Stimulated activated CD4-positive, alpha-beta T cell treated with anti-CD3 and anti-CD28 coated beads, Interleukin-2, amount 100 ng/mL, for 24 hours (primary cell): ENCODE measurements at places on chromosomes 1 and 21.

GRCh38 chr1:17895401-17895800 is 140.3 kb downstream of the ACTL8 start:
- no peak for DNase-seq

DNA sequence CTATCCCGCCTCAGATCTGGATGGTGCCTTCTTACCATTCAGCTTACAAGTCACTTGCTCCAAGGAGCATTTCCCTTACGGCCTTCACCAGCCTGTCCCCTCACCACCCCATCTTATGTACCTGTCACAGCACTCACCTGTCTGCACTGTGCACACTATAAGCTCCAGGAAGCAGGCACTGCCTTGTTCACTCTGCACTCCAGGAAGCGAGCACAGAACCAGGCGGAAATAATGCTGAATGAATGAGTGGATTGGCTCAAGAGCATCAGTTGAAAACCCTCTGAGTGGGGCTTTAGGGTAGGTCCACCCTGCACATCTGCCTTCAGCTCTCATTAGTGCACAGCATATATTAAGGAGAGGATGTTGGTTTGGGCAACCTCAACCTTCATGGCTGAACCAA is 8.9 kb upstream of the RYR2 start:
- DNase-seq: no peak

DNA sequence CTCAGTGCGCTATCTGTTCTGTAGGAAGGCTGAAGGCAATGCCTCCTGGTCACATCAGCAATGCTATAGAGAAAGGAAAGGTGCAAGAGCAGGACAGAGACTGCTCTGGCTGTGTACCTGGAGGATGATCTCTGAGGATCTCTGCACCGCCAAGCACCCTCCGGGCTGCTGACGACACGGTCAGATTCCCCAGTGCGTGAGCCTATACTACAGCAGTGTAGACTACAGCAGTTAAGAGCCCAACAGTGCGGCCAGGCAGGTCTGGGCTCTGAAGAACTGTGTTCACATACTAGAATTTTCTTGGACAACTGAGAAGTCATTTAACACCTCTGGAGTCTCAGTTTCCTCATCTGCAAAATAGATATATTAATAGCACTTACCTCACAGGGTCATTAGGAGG is 39.9 kb downstream of the ITPKB start:
- no peak for DNase-seq

- no peak for DNase-seq
Observed at GRCh38 chr1:53195246-53196016, 1.2 kb upstream of the CPT2 start.

- DNase-seq: no peak
Observed at GRCh38 chr1:39317910-39318633, 113.6 kb downstream of the MACF1 start.

DNA sequence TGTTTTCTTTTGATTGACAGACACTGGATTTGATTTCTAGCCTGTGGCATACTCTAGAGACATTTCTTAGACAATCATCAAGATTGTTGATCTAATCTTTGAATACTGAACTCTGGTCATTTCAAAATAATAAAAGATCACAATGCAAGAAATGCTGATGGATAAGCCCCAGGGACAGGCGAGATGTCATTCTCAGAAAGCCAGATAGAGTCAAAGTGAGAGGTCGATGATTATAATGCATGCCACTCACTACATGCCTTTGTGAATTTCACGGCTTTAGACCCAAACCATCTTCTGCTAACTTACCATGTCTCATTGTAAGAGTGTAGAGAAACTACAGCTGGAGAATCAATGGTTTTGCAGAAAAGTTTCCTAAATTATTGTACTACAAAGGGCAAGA is 257.1 kb downstream of the DYRK1A start:
- DNase-seq: no peak

DNA sequence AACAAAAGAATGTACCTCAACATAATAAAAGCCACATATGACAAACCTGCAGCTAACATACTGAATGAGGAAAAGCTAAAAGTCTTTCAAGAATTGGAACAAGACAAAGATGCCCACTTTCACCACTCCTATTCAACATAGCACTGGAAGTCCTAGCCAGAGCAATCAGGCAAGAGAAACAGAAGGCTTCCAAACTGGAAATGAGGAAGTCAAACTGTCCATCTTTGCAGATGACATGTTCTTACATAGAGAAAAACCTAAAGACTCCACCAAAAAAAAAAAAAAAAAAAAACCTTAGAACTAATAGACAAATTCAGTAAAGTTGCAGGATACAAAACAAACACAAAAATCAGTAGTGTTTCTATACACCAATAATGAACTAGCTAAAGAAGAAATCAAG is 20.2 kb downstream of the NSL1 start:
- no peak for DNase-seq
